ENCODE measurements at places on chromosomes 12 and 14.

- DNase-seq = no peak
These were observed 4.8 kb downstream of the ITGA7 start for GRCh38 chr12:55702861-55703260.

DNA sequence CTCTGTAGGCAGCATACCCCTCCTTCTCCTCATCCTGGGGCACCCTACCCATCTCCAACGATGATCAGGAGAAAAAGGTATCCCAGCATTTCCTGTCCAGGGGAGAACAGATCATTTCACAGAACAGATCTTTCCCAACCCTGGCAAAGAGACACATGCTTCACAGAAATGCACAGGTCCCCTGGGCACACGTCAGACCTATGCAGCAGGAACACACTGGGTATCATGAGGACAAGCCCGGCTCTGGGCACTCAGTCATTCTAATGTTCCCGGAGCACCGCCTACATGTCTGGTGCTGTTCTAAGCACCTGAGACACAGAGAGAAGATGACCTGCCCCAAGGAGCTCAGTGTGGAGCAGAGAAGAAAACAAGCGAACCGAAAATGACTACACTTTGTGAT, 56.2 kb downstream of the ACTN1 start:
- no peak for DNase-seq

- DNase-seq = no peak
These were observed 191.5 kb downstream of the SYT1 start for GRCh38 chr12:79055926-79056674.

- DNase-seq = no peak
These were observed 243.1 kb downstream of the ERC1 start for GRCh38 chr12:1234073-1234472.

- DNase-seq = no peak
These were observed 427.9 kb downstream of the AEBP2 start for GRCh38 chr12:19867151-19867550.

- DNase-seq = no peak
These were observed 159.7 kb upstream of the NTF3 start for GRCh38 chr12:5272018-5272785.

- DNase-seq = no peak
These were observed 29.1 kb upstream of the ULK1 start for GRCh38 chr12:131865180-131865875.

GRCh38 chr12:104482748-104483147, 26.0 kb downstream of the CHST11 start:
- no peak for DNase-seq

GRCh38 chr12:60391051-60391450, 795.2 kb downstream of the SLC16A7 start:
- no peak for DNase-seq

GRCh38 chr14:79246173-79246572, 965.1 kb downstream of the DIO2 start:
- no peak for DNase-seq

DNA sequence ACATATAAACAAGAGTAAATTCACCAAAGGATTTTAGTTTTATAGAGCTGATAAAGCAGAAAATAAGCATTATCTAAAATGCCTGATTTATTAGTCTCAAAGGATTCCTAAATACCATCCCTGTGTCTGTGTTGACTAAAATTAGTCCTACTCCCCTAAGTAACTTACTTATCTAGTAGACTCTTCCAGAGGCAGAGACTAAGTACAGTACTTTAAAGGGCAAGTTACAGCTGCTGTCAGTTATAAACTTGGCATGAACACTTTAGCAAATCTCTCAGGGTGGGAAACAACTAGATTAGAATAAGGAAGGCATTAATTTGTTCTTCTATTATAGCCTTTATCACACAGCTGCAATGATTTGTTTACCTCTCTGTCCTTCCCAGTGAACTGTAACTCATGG, 46.0 kb downstream of the ATP2B1 start:
- no peak for DNase-seq
